CD4-positive, alpha-beta T cell treated with Interleukin-6 for 4 hours (primary cell): ENCODE measurements at places on chromosomes 6 and 20.

DNA sequence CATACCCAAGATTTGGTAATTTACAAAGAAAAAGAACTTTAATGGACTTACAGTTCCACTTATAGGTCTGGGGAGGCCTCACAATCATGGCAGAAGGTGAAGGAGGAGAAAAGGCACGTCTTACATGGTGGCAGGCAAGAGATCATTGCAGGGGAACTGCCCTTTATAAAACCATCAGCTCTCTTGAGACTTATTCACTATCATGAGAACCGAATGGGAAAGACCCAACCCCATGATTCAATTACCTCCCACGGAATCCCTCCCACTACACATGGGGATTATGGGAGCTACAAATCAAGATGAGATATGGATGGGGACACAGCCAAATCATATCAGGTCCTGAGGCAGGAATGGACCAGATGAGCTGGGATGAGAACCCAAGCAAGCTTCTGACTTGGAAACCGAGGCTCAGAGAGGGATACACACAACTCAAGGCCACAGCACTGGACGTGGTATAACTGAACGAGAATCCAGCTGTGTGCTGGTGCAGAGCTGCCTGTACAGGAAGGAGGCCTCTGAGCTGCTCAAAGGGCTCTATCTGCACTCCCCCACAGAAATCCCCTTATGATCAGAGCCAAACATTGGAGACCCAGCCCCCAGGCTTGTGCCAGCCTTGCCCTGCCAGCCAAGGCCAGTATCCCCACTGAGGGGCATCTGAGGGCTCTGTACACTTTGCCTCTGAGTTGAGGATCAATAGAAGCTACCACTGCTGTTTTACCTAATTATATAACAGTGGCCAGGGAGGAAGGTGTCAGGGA is 137.8 kb downstream of the CEBPB start:
- no peak for DNase-seq

DNA sequence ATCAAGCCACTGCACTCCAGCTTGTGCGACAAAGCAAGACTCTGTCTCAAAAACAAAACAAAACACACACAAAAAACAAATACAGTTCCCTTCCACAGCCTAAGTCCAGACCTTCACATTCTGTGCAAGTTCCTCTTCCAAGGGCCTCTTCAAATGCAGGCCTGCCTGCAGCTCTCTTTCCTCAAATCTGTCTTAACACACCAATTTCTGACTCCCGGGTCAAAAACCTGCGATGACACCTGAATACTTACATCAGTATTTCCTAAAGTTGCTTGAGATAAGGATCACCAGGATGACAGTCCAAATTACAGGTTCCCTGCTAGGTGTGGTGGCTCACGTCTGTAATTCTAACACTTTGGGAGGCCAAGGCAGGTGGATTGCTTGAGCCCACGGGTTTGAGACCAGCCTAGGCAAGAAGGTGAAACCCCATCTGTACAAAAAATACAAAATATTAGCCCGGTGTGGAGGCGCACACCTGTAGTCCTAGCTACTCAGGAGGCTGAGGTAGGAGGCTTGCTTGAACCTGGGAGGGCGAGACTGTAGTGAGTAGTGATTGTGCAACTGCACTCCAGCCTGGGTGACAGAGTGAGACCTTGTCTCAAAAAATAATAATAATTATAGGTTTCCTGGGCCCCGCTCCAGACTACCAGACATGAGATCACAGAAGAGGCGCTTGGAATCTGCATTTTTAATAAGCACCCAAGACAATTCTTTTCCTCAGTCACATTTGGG is 8.8 kb upstream of the PARD6B start:
- no peak for DNase-seq

- no peak for DNase-seq
Observed at GRCh38 chr6:16635810-16636602, 125.3 kb downstream of the ATXN1 start.

DNA sequence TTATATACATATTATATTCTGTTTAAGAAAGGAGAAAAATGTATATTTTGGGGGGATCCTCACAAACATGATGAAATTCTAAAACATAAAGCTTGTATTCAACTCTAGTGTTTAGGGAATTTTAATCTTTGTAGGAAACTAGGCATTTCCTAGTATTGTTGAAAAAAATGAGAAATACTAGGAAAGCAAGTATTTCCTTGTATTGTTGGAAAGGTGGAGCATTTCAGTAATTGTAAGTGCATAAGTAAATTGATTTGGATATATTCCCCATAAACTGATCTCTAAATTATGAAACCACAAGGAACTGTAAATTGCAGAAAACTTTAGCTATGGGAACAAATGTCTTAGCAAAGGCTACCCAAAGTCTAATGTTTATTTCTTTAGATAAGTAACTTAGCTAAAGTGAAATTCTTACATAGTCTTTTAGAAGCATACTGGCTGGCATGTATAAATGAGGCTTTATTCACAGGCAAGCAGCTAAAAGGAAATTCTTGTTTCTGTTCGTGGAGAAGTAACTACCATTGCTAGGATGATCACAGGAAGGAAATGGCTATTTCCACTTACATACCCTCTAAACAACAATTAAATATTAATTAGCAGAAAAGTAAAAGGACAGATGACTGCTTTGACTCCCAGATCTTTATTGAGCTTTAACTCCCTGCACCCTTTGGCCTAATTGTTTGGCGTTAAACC is 19.9 kb upstream of the NRN1 start:
- DNase-seq: no peak

GRCh38 chr6:20188630-20189075 is 23.6 kb downstream of the MBOAT1 start:
- DNase-seq: no peak

DNA sequence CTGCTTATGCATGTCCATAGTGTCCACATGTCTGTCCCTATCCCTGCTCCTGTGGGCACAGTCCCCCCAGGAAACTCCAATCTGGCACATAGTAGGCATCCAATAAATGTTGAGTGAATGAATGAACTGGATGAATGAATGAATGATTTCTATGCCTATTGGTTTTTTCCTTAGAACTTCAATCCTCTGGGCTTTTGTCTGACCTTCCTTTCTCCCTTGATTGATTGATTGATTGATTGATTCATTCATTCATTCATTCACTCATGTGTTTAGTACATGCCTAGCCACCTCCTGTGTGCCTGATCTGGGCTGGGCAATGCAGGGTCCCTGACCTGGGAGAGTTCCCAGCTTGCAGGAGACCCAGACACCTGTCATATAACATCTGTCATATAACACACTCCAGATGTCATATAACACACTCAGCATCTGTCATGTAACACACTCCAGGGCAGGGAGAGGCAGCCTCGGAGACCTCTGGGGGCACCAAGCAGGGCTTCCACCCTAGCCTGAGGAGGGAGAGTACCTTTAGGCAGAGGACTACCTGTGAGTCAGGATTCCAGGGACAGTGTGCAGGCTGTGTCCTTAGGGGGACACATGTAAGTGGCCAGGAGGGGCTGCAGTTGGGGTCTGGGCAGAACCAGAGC is 17.9 kb downstream of the VSTM2L start:
- no peak for DNase-seq

- DNase-seq: no peak
Observed at GRCh38 chr6:46606338-46606737, 46.3 kb downstream of the CYP39A1 start.
